Spinal cord (tissue), 10 donors: ENCODE measurements at places on chromosomes 7 and 10. TPM values are rescaled to one million over a fixed set of nuclear protein-coding genes. Genes with fewer than 3 reads are reported as not detected.

DNA sequence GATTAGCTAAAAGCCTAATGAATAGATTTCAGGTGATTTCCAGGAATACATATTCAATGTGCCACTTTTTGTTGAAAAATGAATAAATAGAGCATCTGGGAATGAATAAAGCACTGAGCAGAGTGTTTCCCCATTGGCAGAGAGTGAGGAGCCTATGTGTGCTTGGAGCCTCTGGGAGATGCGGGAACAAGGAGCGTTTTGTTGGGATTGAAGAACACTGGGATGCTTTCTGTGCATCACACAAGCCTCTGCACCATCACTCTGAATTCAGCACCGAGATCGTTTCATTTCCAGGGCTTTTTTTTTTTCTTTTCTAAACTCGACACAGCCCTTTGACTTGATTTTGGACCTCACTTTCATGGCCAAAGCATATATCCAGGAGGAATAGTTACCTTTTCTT is 111.4 kb downstream of the BAMBI start:
- DNase-seq = peak; percentile 39

GRCh38 chr10:67853512-67853911 is 15.5 kb upstream of the DNAJC12 start:
- no peak for DNase-seq

GRCh38 chr7:127654404-127655394 is 2.7 kb downstream of the SND1 start:
- no peak for DNase-seq

- no peak for DNase-seq
These were observed 76.3 kb upstream of the CUX1 start for GRCh38 chr7:101740981-101741725.

GRCh38 chr10:18527687-18528086 is 123.7 kb downstream of the NSUN6 start:
- no peak for DNase-seq

DNA sequence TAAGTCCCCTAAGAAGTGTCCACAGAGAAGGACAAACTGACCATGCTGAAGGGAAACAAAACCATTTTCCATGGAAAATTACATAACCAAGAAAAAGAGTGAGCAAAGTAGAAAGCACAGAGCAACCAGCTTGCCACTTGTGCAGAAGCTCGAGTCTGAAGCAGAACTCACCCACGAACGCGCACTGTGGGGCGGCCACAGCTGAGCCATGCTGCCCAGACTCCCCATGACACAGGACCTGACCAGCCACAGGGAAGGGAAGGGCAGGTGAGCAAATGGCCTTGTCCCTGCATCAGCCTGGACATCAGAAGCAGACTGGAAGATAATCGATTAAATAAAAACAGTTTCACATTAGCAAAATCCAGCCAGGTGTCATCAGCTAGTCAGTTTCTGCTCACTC is 95.7 kb downstream of the TCERG1L start:
- DNase-seq = no peak

- no peak for DNase-seq
These were observed 482.4 kb upstream of the SEMA3D start for GRCh38 chr7:85669225-85669624.

GRCh38 chr7:137421366-137421765 is 77.8 kb upstream of the PTN start:
- DNase-seq = peak; percentile 85

DNA sequence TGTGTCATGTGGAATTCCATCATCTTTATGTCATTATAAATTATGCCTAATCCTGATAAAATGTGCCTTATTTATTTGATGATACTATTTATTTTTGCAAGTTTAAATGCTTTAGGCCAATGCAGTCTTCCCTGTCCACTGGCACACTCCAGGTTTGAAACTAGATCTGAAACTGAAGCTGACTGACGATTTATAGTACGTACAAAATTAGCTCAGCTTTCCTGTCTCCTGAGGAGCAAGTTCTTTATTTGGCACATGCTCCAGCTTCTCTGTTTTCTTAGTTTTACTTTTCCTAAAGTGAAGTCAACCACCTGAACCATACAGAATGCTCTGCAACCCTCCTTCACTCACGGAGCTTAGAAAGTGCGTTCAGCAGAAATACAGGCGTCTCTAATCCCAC is 164.1 kb downstream of the HECW1 start:
- no peak for DNase-seq

The ACTL6B gene
- 16.5 TPM for total RNA-seq

The EBLN1 gene
- total RNA-seq = not detected

The INSIG1 gene
- total RNA-seq = 57.8 TPM
